ENCODE measurements at places on chromosomes 3 and 15.

DNA sequence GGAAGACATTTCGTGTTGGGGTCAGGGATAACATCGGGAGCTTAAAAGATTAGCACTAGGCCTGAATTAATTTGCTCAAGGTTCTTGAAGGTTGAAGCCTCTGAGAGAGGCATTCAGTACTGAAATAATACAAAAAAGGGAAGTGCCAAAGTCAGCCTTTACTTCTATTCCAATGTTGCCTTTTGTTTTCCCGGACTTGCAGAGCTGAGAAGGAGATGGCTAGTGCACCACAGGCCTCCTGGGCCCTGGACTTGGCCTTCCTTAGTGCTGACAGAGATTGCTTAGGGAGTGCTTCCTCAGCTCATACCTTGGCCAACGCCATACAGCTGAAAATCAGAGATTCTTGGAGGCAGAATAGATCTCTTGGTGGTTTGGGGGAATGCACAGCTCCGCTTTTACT is 333.6 kb upstream of the TBL1XR1 start:
- DNase-seq = no peak

- peak; percentile 73 for DNase-seq
These were observed 132.4 kb upstream of the LPP start for GRCh38 chr3:188021502-188022040.

DNA sequence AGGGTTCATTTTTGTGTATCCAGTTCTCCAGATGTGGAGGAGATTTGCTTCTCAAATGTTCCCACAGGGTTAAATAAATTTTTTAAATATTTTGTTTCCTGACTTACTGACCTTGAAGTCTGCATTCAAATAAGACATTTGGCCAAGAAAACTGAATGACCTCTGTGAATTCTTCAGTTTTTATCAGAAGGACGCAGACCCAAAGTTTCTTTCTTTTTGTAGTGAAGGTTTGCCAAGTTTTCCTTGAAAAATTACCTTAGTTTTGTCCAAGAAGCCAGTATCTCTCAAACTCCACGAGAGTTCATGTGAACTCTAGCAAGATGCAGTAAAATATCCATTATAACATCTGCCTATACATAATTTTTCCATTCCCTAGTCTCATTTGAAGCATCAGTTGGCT is 202.9 kb downstream of the ZMAT3 start:
- no peak for DNase-seq

- DNase-seq = no peak
These were observed 214.6 kb downstream of the MAGI1 start for GRCh38 chr3:65824166-65824565.

- DNase-seq = no peak
These were observed 65.4 kb upstream of the THSD4 start for GRCh38 chr15:71049706-71050422.

DNA sequence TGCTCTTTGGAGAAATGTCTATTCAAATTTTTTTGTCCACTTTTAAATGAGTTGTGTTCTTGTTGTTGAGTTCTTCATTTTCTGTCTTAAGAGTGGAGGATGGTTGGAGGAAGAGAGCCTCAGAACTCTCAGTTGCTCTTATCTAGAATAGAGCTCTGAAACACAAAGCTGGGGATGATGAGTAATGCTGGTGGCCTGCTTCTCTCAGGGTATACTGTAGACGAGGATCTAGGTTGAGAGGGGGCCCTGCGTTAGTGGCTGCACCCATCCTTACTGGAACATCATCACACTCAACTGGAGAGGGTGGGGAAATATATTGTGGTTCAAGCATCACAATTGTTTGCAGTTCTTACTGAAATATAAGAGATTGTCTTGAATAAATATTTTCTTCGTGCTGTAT is 1.8 kb downstream of the SPTSSB start:
- no peak for DNase-seq
